Stimulated activated naive CD4-positive, alpha-beta T cell (primary cell): ENCODE measurements at places on chromosomes 6 and 20.
A peak's percentile ranks its signal among the peaks of the same experiment; 100 is the strongest.

DNA sequence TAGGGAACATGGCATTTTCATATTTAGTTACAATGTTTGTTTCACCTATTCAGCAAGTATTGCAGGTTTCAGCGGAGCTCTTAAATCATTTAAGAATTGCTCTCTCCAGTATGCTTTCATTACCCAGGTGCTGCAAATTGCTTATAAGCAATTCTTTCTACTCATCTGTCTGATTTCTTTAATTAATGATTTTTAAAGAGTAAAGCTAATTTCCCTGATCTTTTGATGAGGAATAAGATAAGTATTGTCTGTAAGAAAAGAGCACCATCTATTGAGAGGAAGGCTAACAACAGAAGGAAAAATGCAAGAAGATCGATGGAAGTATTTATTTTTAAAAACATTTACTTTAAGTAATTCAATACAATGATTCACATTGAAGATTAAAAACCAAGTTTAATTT is 2.0 kb downstream of the OPRM1 start:
- no peak for DNase-seq

DNA sequence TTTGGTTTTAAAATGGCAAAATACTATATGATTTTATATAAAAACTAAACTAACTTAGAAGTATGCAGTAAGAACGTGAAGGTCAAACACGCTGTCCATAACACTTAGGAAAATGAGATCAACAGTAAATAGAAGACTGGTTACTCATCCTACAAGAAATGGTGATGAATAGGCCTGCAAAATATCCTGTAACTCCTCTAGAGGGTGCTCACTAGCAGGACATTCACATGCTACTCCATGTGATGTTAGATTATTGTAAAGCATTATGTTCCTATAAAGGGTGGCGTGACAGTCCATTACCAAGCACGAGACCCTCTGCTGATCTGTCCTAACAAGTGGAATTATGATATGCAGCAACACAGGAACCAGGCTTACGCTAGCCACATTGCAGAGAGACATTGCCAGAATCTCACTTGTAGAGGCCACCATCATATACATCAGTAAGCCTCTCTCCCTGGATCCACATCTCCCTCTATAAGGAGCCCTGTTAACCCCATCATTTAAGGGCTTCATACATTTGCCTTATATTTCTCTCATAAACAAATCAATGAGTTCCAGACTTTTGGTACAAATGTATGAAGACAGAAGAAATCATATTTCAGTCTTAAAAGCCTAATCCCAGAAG is 18.0 kb upstream of the DEFB129 start:
- peak; percentile 56 for DNase-seq

DNA sequence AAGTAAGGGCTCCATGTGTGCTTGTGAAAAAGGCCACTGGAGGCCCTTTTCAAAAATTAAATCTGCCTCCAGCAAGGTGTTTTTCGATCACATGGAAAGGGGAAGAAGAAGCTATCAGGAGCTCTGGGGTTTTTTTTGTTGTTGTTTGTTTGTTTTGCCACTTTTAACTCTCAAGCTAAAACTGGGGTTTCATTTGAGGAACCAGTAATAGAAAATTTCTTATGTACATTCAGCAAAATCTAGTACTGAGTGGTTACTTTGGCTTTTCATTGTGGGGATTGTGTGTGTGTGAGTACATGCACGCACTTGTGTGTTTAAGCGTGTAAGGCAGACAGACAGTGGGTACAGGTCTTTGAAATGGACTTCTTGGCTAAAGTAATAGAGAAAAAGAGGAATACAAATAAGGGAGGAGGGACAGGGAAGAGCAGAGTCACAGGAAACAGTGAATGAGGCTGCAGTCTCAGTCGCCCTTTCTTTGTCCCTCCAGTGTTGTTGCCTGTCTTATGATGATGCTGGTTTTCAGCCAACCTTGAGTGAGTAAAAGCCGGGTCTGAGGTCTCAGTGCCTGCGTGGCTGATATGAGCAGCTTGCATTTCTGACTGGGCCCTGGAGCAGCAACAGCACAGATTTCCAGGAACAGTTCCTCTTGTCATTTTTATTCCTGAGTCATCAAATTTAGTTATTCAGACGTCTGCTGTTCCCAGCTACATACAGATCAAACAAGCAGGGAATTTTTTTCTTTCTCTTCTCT is 26.2 kb downstream of the SLC16A10 start:
- DNase-seq, result peak; percentile 5

- no peak for DNase-seq
These were observed 32.3 kb upstream of the PLCB4 start for GRCh38 chr20:9036593-9036992.

DNA sequence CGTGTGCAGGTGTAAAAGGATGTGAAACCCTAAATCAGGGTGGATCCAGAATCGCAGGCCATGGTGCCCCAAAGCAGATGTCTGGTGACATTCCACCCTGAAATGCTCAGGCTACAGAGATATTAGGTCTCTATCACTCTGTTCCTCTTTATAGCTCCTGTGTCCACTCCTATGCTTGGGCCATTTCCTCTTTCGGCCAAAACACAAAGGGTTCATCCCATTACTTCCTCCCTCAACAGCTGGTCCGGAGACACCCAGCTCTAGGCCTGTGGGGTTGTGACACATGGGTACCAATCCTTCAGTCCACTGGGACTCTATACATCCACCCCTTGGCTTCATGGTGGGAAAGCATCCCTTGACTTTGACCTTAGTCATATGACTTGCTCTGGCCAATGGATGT is 1.7 kb upstream of the SIGLEC1 start:
- no peak for DNase-seq

GRCh38 chr6:117233145-117233544 is 32.2 kb upstream of the VGLL2 start:
- no peak for DNase-seq

- DNase-seq, result no peak
These were observed 532 bp upstream of the NKAIN4 start for GRCh38 chr20:63254606-63255384.

DNA sequence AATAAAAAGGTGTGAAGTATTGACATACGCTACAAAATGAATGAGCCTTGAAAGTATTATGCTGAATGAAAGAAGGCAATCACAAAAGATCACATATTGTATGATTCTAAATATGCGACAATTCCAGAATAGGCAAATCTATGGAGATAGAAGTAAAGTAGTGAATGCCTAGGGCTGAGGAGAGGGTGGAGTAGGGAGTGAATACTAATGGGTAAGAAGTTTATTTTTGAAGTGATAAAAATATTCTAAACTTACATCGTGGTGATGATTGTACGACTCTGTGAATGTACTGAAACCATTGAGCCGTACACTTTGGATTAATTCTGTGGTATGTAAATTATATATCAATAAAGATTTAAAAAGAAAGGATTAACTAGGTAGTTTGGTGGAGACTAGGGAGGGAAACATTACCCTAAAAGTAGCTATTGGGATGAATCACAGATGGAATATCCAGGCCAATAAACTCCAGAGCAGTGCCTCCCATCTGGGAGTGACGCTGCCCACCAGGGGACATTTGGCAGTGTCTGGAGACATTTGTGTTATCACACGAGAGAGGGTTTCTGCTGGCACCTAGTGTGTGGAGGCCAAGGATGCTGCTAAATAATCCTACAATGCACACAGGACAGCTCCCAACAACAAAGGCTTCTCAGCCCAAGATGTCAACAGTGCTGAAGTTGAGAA is 214.2 kb upstream of the PCSK2 start:
- DNase-seq, result no peak

DNA sequence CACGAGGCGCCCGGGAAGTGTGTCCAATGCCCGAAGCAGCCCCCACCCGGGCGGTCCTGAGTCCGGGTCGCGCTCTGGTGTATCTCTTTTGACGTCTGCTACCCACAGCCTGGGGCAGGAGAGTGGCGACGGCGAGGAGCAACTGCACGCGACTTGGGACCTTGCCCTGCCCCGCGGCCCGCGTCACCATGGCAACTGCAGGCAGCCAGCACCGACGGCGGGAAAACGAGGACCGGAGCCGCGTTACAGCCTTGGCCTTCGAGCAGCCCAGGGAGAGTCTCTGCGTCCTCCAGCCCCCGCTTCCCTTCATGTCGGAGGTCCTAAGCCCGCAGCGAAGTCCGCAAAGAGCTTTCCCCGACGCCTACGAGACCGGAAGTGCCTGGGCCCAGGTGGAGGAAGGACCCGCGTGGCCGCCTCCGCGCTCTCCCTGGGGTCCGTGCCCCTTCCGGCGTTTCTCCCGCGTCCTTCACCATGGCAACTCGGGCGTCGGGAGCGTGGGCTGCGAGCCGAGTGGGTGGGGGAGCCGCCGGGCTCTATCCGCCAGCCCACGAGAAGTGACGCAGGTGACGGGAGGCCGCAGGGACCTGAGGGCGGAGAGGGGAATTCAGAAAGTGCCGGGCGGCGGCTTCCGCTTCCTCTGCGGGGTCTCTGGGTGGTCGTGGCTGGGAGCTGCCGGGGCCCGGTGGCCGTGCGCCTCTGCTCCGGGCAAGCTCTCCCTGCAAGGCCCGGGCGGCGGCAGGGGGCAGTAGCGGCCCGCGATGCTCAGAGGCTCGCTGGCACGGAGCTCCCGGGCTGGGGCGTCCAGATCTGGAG is 88.6 kb upstream of the TGM3 start:
- DNase-seq, result no peak

- no peak for DNase-seq
These were observed 46.6 kb upstream of the SRF start for GRCh38 chr6:43124481-43124880.

DNA sequence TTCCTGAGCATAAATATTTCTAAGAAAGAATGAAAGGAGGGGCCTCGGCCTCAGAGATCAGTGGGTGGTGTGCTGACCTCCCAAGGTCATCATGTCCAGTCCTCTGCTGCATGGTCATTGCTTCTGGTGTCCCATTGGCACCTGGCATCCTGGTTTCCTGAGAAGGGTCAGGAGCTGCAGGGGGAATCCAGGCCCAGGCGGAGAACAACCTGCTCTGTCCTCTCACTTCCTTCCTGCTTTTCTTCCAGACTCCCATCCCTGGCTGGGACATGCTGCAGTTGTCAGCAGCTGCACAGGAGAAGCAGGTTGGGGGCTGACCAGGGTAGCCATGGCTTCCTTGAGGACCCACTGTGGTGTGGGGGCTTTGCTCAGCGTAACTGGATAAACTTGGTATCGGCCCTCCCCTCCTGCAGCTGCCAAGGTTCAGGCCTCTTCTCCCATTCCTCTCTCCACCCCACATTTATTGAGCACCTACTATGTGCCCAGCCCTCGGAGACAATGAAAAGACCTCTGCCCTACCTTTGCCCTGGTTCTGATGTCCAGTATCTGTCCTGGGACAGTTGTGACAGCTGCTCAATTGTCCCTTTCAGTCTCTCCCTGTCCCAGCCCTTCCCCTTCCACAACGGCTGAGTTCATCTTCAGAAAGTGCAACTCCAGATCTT is 155.2 kb downstream of the CEBPB start:
- DNase-seq, result no peak

DNA sequence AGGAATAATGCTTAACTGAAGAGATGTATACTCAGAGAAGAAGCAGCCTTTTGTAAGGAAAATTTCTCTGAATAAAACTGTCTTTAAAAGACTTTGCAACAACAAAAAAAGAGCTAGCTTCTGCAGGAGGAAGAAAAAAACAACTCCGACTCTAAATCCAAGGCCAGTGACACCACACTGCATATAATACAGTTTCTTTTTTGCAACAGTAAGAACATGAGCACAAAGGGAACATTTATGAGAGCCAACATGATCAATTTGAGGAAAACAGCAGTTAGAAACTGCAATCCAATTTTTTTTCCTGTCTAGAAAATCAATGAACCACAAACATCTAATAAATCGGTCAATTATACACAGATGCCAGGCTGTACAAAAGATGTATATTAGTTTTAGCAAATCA is 42.9 kb upstream of the UST start:
- no peak for DNase-seq

- DNase-seq, result no peak
These were observed 31.1 kb downstream of the CEBPB start for GRCh38 chr20:50221501-50222308.

DNA sequence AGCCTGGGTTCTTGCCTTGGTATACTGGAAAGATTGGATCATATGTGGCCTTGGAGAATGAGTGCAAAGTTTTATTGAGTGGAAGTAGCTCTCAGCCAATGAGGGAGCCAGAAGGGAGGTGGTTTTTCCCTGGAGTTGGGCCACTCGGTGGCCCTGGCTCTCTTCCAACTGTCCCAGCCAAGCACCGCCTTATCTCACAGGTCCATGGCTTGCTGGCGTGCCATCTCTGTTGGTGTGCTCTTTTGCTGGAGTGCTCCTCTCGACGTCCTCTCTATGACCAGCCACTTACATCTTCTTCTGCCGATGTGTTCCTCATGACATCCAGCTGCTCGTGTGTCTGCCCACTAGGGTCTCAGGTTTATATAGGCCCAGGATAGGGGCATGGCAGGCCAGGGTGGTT is 505.9 kb upstream of the SYNCRIP start:
- no peak for DNase-seq

GRCh38 chr6:77633993-77634715 is 18.7 kb upstream of the MEI4 start:
- DNase-seq, result no peak

DNA sequence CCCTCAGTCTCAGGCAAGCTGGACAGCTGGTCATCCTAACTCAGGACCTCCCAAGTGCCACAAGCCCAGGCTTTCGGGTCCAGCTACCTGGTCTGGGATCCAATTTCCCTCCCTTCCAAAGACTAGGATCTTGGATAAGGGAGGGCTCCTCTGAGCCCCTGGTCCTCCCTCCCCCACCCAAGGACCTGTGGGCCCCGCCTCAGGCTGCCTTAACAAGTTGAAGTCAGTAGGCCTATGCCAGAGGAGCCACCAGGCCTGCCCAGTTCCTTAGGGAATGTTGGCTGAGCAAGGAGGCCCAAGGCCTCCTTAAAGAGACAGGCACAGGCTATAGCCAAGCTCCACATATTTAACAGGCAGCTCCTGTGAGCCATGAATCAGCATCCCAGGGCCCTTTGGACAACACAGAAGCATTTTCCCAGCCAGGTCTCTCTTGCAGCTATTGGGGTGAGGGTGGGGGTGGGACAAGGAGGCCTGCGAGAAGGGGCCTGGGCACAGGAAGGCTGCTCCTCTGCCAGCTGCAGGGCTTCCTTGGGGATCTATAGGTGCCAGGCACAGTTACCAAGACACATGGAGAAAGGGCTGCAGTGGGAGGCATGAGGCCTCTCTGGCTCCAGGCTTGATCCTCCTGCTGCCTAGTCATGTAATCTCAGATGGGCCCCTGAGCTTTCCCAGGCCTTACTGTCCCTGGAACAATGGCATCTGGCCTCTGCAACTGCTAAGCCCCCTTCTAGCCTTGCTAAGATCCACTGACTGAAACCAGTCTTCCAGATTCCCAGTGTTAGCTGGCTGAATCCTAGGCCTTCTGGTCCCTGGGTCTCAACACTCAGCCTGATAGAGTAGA is 27.4 kb upstream of the NOL4L start:
- no peak for DNase-seq

GRCh38 chr6:44219053-44219814 is 2.5 kb downstream of the MYMX start:
- no peak for DNase-seq

DNA sequence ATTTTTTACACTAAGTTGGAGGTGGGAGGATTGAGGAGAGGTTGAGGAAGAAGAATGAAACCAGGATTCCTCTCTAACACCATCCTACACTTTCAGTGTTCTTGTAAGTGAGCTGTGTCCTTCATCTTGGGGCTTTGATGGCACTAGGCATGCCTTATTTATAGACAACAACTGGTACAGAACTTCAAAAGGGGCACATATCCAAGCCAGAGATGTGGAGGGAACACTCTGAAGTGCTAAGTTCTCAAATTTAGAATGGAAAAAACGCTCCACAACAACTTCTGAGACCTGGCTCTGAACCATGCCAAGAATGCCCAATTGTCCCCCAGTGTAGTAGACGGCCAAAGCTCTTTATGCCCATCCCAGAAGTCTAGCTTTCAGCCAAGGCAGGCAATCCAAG is 16.2 kb upstream of the PKHD1 start:
- DNase-seq, result no peak

GRCh38 chr6:47334334-47334733 is 24.6 kb upstream of the TNFRSF21 start:
- no peak for DNase-seq
